ENCODE measurements at places on chromosomes 1 and 21. TPM values are rescaled to one million over a fixed set of nuclear protein-coding genes. Genes with fewer than 3 reads are reported as not detected.

Gene MPC2
- 50.2 TPM for total RNA-seq

Gene CR1L
- total RNA-seq: not detected

- no peak overlapping the region for H3K4me3 ChIP-seq
- H3K27ac ChIP-seq: no peak overlapping the region
- no peaks in the 10 kb centered on the region for H3K4me1 ChIP-seq
- no peak for DNase-seq
Observed at GRCh38 chr21:32956061-32956656, 69.6 kb upstream of the OLIG2 start.

Gene SLC45A1
- total RNA-seq: 4.7 TPM

Gene ATP6V0B
- 46.1 TPM for total RNA-seq

GRCh38 chr1:23216771-23217420 is 406 bp downstream of the HTR1D start:
- peaks cover 9% of the 10 kb centered on the region for H3K27me3 ChIP-seq
- H3K4me3 ChIP-seq: peak overlapping the region; percentile 20
- DNase-seq: peak; percentile 16
- no peaks in the 10 kb centered on the region for H3K4me1 ChIP-seq
- no peak overlapping the region for H3K27ac ChIP-seq

DNA sequence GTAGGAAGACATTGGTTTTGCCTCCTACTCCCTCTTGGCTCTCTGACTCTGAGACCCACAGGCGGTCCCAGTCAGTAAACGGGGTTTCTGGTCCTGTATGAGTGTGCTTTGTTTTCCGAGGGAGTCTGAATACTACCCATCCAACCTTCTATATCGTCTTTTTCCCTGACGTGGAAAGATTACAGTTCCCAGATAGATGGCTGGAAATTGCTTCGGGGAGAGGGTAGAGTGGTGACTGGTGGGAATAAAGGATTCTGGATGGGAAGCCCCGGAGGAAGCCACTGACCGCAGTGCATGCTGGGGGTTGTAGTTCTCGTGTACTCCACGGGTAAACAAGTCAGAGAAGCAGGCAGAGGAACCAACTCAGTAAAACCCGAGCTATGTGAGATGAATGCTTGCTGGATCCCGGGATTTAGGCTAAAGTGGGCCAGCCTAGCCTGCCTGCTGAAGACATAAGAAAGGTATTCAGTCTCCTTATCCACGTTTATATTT is 66.2 kb upstream of the IRF2BP2 start:
- H3K27ac ChIP-seq: no peak overlapping the region
- H3K4me3 ChIP-seq: peak overlapping the region; percentile 32
- H3K27me3 ChIP-seq: no peaks in the 10 kb centered on the region
- peaks cover 1% of the 10 kb centered on the region for H3K4me1 ChIP-seq
- DNase-seq: peak; percentile 86

GRCh38 chr1:162709870-162710269 is 77.6 kb downstream of the DDR2 start:
- H3K36me3 ChIP-seq: no peaks in the 10 kb centered on the region
- no peaks in the 10 kb centered on the region for H3K27me3 ChIP-seq
- DNase-seq: no peak
- H3K4me3 ChIP-seq: no peak overlapping the region
- peaks cover 35% of the 10 kb centered on the region for H3K4me1 ChIP-seq
- H3K27ac ChIP-seq: peak overlapping the region; percentile 9

- no peaks in the 10 kb centered on the region for H3K27me3 ChIP-seq
- peaks cover 2% of the 10 kb centered on the region for H3K4me1 ChIP-seq
- no peak overlapping the region for H3K27ac ChIP-seq
- no peak overlapping the region for H3K4me3 ChIP-seq
Observed at GRCh38 chr1:2855206-2856065, 53.9 kb upstream of the TTC34 start.

GRCh38 chr1:183215076-183215720 is 29.1 kb downstream of the LAMC2 start:
- DNase-seq: no peak
- no peaks in the 10 kb centered on the region for H3K27me3 ChIP-seq
- peaks cover 4% of the 10 kb centered on the region for H3K4me1 ChIP-seq
- no peaks in the 10 kb centered on the region for H3K36me3 ChIP-seq

DNA sequence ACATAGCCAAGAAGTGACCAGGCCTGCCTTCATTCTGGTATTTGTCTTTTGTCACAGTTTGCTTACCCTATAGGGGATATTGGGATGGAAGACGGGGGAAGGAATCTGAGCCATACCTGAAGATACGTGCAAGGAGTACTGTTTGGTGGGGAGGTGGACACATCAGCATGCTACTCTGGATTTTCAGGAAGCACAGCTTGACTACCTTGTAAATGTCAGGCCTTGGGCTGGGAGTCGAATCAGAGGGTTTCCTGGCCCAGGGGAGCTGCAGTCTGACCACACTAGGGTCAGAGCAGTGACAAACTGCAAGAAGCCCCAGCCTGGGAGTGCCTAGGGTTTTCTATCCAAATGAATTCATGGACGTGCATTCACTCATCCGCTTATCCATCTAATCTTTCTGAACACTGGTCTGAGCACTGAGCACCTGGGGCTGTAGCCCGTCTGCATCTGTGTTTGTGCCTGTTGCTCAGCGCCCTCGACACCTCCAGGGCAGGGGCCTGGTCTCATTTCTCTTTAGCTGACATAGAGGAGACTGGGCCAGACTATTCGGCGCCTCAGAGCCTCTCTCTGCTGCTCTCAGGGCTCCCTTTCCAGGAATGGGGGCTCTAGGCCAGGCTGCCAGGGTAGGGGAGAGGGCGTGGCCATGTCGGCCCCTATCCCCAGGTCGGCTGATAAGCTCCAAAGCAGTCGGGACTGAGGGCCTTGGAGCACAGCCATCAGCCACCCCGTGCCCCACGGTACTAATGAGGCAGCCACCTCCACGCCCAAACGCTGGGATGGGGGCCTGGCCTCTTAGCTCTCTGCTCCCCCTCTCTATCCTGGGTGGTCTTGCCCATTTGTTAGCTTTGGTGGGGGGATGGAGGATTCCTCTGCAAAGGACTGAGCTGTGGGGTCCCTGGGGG is 47.0 kb upstream of the SLC2A1 start:
- no peak for DNase-seq
- H3K36me3 ChIP-seq: no peaks in the 10 kb centered on the region
- H3K4me1 ChIP-seq: no peaks in the 10 kb centered on the region
- no peak overlapping the region for H3K27ac ChIP-seq

DNA sequence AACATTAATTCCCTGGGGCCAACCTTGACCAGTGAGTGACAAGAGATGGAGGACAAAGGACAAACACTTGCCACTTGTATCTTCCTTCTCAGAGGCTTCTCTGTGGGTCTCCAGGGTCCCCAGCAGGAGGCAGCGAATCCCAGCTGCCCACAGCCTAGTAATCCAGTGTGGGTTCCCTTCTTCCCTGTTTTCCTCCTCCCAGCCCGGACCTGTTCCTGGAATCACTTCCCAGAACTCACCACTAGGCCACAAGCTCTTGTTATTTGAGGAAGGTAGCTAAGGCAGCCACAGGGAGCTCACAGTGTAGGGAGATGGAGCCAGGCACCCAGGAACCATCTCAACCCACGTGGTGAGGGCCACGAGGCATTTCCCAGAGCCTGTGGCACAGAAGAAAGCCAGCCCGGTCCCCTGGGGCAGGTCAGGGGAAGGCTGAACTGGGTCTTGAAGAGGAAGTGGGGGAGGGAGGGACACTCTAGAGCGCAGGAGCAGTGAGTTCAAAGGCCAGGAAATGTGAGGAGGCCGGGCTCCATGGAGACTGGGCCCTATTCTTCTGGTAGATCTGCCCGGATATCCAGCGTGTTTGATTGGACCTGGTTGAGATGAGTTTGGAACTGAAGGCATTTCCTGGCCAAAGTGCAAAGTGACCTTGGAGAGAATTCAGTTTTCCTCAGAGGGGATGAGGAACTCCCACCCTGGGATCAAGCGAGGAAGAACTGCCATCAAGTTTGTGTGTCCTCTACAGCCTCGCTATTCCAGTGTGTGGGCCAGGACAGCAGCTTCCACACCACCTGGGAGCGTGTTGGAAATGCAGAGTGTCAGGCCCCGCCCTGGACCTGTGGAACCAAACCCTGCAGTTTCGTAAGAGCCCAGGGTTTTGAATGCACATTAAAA is 20.3 kb upstream of the C2CD2 start:
- no peaks in the 10 kb centered on the region for H3K4me1 ChIP-seq
- H3K36me3 ChIP-seq: no peaks in the 10 kb centered on the region
- no peak overlapping the region for H3K27ac ChIP-seq

DNA sequence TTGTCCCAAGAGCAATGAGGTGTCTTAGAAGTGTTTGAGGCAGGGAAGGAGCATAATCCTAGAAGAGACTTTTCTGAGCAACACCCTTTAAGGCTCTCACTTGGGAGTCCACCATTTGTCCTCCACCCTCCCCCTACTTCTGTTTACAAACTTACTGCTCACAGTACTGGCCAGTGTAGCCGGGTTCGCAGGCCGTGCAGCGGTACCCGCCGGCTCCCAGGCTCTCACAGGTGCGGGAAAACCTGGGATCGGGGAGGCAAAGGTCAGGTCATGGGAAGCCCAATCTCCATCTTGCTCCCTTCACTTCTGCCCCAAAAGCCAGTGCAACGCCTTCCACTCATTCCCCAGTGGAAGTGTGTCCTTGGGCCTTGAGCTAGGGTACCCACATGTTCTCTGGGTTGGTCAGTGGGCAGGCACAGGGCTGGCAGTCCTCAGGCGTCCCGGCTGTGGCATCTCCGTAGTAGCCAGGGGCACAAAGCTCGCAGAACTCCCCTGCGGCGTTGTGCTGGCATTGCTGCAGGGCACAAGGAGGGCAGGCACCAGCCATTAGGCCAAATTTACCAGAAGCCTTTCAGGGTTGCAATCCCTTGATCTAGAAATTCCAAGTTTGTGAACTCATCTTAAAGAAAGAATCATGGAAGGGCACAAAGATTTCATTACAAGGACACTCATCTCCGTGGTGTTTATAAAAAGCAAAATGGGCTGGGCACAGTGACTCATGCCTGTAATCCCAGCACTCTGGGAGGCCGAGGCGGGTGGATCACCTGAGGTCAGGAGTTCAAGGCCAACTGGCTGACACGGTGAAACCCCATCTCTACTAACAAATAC is 49.8 kb downstream of the LDLRAD2 start:
- H3K36me3 ChIP-seq: no peaks in the 10 kb centered on the region
- H3K4me1 ChIP-seq: no peaks in the 10 kb centered on the region
- no peak overlapping the region for H3K27ac ChIP-seq
- DNase-seq: no peak

DNA sequence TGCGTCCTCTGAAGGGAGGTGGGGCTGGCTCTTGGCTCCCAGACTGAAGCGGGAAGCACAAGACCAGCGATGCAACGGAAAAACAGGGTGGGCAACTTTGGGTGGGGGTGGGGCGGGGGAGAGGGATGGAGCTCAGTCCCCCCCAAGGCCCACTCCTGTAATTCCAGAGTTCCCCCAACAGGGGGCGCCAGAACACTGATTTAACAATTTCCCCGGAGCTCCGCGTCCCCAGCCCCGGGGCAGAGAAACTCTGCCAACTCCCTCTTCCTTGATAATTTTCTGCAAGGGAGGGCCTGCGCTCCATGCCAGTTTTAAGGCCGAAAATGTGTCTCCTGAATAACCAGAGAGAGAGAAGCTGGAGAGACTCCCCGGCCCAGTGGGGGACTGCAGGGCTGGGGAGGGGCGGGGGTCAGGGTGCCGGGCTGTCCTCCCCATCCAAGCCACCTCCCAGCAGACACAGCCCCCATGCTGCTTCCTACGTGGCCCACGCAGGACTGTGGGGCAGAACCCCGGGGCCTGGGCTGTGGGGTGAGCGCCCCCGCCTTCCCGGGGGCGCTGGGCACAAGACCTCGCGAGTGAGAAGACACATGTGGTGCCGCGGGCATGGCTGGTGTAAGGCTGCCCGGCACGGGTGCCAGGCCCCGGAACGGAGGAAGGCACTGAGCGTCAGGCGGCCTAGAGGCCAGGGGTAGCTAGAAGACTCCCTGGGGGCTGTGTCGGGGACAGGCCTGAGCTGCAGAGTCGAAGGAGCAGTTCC is 51.4 kb downstream of the KIF21B start:
- no peak overlapping the region for H3K4me3 ChIP-seq
- no peaks in the 10 kb centered on the region for H3K4me1 ChIP-seq
- no peak overlapping the region for H3K27ac ChIP-seq
- no peaks in the 10 kb centered on the region for H3K27me3 ChIP-seq
- H3K36me3 ChIP-seq: no peaks in the 10 kb centered on the region

Gene FLG2
- total RNA-seq: not detected

- peaks cover 10% of the 10 kb centered on the region for H3K4me1 ChIP-seq
- no peak overlapping the region for H3K27ac ChIP-seq
- peak overlapping the region; percentile 68 for H3K4me3 ChIP-seq
- H3K36me3 ChIP-seq: no peaks in the 10 kb centered on the region
- DNase-seq: no peak
Observed at GRCh38 chr1:8024329-8024728, 1.8 kb downstream of the ERRFI1 start.

GRCh38 chr1:151401125-151401788 is 1.9 kb downstream of the PSMB4 start:
- H3K36me3 ChIP-seq: no peaks in the 10 kb centered on the region
- no peaks in the 10 kb centered on the region for H3K27me3 ChIP-seq
- no peak overlapping the region for H3K27ac ChIP-seq

DNA sequence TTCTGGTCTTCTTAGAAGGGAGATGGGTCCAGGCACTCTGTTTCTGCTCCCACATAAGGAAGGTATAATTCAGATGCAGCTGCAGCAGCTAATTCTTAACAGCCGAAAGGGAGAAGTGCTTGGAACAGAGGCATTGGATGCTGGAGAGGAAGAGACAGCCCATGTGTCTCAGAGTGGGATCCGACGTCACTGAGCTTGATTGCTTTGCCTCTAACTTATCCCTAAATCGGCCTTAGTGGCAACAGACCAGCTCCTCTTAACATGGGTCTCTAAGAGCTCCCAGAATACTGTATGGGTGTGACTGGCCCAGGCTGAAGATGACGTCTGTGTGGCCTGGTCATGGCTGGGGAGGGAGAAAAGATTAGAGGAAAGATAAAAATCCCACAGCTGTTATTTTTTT is 40.7 kb upstream of the KCND3 start:
- no peak overlapping the region for H3K4me3 ChIP-seq
- H3K27ac ChIP-seq: no peak overlapping the region
- H3K36me3 ChIP-seq: no peaks in the 10 kb centered on the region
- no peak for DNase-seq
- H3K4me1 ChIP-seq: no peaks in the 10 kb centered on the region

DNA sequence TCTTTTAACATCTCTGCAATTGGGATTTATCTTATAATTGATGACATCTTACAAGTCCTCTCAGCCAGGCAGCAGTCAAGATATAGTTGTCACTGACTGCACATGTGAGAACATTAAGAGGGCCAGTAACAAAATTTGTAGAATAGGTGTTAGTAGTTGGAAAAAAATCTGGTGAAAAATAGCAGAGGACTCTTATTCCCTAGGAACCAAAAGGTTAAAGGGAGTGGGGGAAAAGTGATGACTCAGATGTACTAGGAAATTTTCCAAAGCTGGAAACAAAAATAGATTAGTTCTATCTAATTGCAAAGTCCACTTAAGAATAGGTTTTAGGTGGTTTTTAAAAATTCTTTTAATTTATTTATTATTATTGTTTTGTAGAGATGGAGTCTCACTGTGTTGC is 3.6 kb downstream of the NUP210L start:
- H3K27me3 ChIP-seq: no peaks in the 10 kb centered on the region
- no peaks in the 10 kb centered on the region for H3K36me3 ChIP-seq
- no peak for DNase-seq
- no peaks in the 10 kb centered on the region for H3K4me1 ChIP-seq
- H3K27ac ChIP-seq: no peak overlapping the region
